ENCODE measurements at places on chromosomes 12 and 14.

DNA sequence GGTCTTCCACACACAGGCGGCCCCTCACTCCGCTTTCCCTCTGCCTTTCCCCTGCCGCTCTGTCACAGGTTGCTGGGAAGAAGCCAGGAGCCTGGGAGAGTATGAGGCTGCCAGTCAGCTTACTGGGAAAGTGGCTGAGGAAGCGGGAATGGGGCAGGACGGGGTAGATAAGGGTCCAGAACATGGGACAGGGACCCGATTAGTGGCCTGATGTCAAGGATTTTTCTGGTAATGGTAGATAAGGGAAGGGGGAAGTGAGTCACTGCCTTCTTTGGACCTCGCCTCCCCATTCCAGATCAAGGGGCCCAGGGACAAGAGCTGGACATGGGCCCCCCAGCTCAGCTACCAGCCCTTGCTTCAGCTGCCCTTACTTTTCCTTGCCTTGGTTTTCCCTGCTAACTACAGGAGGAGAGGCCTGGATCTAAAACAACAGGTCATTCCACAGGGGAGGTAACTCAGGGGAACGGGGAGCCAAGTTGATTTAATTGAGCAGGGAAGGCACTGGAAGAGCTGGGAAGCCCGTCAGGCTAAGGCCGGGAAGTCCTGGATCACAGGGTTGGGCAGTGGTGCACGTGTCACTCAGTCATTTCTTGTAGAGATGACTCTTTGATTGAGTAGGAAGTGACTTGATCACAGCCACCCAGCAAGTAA lies 3.5 kb upstream of the LPAR5 start:
- no peak for DNase-seq

GRCh38 chr12:29907461-29907860 lies 123.7 kb upstream of the TMTC1 start:
- no peak for DNase-seq

DNA sequence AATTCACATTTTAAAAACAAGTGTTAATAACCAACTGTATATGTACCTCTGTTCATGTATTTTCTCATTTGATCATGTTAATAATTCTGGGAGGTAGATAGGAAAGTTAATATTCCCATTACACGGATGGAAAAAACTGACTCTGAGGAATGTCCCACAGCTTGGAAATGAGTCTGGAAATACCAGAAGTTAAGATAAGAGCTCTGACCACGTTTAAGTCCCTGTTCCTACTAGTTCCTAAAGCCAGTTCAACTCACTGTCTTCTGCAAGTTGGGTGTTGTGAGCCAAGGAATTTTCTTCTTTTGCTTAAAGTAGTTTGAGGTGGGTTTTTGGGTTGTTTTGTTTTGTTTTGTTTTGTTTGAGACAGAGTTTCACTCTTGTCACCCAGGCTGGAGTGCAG lies 104.5 kb downstream of the TMEM30B start:
- no peak for DNase-seq

GRCh38 chr14:103072595-103073366 lies 11.2 kb upstream of the LBHD2 start:
- peak; percentile 69 for DNase-seq

DNA sequence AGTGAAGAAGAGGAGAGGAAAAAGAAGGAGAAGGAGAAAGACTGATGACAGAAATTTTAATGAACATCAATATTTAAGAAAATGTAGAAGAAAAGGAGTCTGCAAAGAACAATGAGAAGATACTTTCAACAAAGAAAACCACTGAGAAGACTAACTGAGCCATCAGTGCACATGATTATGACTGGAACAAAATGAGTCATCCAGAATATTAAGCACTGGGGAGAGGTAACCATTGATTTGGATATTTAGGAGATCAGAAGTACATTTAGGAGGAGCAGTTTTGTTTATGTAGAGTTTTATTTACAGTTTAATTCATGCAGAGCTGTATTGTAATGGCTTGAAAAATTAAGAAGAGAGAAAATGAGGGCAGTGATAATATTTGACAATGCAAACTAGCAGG lies 159.1 kb downstream of the C12orf50 start:
- no peak for DNase-seq
